WERI-Rb-1 (cell line): ENCODE measurements at places on chromosomes 3 and 15.
A peak's percentile ranks its signal among the peaks of the same experiment; 100 is the strongest.

DNA sequence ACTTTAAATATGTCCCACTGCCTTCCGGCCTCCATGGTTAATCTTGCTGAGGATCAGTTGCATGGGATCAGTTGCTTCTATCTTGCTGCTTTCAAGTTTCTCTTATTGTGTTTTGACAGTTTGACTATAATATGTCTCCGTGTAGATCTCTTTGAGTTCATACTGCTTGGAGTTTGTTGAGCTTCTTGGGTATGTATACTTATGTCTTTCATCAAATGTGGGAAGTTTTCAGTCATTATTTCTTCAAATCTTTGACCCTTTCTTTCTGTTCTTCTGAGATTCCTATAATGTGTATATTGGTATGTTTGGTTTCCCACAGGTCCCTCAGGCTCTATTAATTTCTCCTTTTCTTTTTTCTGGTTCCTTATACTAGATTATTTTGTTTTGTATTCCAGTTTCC is 30.8 kb downstream of the PCCB start:
- DNase-seq, result no peak

GRCh38 chr15:79724312-79724711 is 172.5 kb downstream of the MTHFS start:
- DNase-seq, result no peak

DNA sequence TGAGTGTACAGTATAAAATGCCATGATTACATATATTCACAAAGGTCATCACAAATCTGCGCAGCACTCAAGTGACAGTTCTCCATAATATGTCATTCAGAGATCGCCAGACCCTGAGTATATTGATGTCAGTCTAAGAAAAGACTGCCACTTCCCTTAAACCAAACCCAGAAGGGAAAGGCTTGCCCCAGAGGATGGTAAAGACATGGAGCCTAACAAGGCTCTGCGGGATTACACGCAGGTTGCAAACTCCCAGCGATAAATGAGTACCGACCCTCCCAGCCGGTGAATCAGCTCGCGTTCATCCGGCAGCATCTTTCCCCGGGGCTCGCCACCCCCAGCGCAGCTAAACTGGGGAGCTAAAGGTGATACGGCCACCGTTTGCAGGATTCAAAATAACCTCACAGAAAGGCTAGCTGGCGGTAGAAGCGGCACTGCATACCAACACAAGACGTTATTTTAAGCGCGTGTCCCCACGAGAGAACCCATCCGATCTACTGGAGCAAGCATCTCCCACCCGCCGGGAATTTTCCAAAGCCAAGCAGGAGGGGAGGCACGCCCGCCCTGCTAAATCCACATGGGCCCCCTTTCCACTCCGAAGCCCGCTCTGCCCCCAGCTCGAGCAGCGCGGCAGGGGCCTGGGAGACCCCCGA is 643 bp downstream of the MYO5A start:
- DNase-seq, result peak; percentile 19

DNA sequence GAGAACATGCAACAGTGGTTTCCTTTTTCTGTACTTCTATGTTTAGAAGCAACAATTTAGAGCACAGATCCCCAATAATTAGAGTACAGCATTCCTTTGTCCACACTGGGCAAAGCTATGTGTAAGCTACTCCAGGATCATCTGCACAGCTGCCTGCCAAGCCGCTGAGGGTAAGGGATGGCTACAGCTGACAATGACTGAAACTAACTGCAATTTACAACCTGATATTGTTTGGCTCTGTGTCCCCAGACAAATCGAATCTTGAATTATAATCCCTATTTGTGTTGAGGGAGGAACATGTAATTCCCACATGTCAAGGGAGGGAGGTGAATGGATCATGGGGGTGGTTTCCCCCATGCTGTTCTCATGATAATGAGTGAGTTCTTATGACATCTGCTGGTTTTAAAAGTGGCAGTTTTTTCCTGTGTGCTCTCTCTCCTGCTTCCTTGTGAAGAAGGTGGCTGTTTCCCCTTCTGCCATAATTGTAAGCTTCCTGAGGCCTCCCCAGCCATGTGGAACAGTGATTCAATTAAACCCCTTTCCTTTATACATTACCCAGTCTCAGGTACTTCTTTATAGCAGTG is 54.8 kb upstream of the TNFSF10 start:
- DNase-seq, result no peak

- DNase-seq, result peak; percentile 7
These were observed 14.7 kb upstream of the KLF13 start for GRCh38 chr15:31311735-31312619.

- no peak for DNase-seq
These were observed 2.5 kb upstream of the FHIT start for GRCh38 chr3:61253756-61254155.

- no peak for DNase-seq
These were observed 25.9 kb downstream of the LIPH start for GRCh38 chr3:185526349-185526951.

DNA sequence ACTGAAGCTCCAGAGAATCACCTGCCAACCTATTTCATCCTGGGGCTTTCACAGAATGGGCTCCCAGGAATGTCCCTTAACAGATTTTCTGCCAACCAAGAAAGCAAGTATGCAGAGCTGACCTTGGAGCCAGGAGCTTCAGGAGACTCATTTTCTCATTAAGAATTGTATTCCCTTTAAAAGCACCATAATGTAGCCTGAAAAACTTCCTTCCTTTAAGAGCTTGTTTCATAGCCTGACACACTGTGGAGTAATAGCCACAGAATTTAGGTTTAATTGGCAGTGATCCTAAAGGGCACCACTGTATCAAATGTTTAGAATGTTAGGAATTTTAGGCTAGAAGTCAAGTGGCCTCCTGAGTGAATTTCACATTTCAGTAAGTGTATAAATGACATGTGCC is 309.8 kb downstream of the GBE1 start:
- DNase-seq, result no peak

DNA sequence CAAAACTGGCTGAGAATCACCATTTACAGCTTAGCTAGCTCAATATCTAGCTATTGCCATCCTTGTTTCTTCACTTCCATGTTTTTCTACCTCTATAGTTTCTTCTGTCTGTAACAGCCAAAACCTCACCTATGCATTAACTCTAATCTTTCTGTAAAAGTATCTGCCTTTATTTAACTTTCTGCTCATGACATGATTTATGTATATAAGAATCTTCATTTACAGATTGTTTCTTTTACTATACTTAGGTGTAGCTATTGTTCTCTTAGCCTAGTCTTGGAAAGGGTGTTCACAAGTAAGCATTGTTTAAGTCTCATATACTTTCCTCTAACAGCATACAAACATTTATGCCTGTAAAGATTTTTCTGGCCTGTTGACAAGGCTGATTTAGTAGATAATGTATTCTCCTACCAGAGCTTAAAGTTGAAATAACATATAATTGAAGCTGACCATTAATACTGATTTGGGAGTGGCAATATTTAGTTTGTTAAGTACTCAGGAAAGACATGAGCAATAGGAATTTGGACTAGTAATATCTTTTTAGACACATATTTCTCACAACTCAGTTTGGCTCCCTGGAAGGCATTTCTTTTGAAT is 9.4 kb downstream of the FILIP1L start:
- DNase-seq, result no peak

GRCh38 chr3:122727766-122728165 is 47.1 kb downstream of the PARP14 start:
- no peak for DNase-seq
